ENCODE measurements at places on chromosomes 2 and 18.

GRCh38 chr2:104504331-104505073 is 349.4 kb upstream of the POU3F3 start:
- no peak for DNase-seq

DNA sequence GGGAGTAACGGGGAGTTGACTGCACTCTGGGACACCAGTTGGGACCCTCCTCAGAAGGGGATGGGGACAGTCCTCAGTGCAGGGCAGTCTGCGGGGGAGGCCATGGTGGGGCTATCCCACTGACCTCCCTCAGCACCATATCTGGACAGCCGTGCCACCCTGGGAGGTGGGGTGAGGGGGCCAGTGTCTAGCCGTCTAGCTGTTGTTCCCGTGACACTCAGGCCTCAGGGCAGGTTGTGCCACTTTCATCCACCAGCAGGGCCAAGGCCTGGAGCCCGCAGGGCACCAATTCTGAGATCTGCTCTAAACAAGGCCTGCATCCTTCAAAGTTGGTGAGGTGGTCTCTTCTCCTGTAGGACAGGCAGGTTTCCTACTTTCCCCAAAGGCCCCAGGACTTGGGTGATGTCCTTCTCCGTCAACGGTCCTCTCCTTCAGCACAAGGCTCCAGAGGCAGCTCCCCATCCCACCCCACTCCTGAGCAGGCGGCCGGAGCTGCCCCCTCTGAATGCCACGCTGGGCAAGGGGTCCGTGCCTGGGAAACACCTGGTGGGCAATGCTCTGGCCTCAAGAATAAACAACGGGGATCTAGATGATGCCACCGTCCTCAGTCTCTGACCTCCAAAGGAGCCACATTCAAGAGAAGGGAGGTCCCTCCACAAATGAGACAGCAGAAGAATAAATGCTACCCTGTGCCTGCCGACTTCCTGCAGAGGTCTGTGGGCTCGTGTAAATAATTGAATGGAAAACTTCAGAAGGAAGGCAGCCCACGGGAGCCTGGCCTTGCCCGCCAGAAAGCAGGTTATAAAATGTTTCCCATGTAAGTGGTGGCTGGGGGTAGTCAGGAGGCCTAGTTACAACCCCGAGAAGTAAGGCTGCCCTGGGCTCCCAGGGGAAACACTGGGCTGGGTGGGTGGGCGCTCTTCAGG is 42.8 kb upstream of the PTMA start:
- DNase-seq: no peak

DNA sequence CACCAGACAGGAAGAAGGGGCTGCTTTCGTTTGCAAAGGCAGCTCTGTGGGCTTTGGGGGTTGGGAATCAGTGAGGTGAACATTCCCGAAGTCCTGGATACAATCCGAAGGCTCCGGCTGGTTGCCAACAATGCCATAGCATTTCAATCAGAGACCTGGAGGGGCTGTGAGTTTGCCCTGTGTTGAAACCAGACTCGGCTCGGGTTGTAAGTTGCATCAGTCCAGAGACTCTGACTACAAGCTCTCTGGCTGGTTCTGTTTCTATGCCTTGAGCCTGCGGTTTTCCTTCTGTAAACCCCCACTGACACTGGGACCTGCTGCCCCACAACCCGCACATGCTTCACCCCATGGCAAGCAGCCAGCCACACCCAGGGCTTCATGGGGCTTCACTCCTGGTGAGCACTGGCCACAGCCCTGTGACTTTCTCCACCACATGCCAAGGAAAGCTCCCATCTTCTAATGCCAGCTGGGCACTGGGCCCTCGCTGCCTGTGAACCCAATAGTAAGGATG is 85.7 kb upstream of the ODC1 start:
- no peak for DNase-seq

GRCh38 chr18:3875961-3876360 is 426.0 kb downstream of the TGIF1 start:
- no peak for DNase-seq

- no peak for DNase-seq
Measured at GRCh38 chr18:64777556-64777955, 628.7 kb upstream of the LINC00305 start.

DNA sequence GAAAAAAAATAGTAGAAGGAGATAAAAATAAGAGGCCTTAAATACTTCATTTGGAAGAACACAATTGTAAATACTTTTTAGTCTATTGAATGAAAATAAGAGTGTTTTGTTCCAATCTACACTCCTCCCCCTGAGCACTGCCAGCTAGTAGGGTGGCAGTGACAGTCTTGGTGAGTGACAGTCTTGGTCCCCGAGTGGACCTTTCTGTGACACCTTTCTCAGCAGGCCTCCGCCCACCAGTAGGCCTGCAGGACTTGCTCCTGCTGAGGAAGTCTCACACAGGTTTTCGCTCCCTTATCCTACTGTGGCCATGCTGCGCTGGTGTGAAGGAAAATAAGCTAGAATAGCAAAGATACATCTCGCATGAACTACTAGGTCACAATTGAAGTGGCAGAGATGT is 666.8 kb downstream of the NR4A2 start:
- no peak for DNase-seq

GRCh38 chr2:33917252-33917651 is 318.2 kb upstream of the FAM98A start:
- no peak for DNase-seq

GRCh38 chr2:108377815-108378630 is at the start of gene SULT1C4:
TSS of gene SULT1C4 (plus strand) at chr2:108377954. CDS start at chr2:108378338, 384 bp downstream.
- no peak for DNase-seq

DNA sequence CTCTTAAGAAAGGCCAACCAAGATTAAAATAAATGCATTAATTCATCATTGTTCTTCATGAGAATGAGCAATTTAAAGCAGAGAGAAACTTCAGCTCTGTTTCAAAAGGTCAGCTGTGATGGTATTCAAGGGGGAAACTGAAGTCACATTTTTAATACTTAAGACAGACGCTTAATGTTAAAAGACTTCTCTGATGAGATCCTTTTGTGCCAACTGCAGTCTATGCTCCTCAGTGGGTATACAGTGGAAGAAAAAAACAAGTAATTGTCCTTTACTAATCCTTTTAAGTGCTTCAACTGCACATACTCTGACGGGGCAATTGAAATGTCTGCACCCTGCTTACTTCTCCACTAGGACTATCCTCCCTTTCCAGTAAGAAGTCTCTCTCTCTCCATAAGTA is 309.7 kb downstream of the GULP1 start:
- no peak for DNase-seq

DNA sequence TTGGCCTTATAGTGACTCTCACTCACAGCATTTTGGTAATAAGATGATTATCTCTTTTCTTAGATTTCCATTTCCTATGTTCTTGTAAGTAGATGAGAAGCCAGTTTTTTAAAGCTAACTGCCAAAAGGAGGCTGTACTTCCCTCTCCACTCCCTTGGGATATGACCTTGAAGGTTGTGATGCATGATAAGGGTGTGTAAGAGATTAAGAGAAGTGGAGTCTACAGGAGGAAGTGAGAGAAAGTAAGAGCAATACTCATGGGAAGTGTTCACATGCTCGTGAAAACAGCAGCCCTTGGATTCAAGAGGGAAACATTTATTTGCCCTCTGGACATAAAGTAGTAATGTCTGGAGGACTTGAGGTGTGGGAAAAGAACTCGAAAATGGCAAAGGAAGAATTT is 171.5 kb downstream of the EVA1A start:
- DNase-seq: no peak

- no peak for DNase-seq
Measured at GRCh38 chr2:24354957-24355356, 5.4 kb downstream of the ITSN2 start.

GRCh38 chr2:122927710-122928557 is 1097.2 kb upstream of the CNTNAP5 start:
- no peak for DNase-seq

DNA sequence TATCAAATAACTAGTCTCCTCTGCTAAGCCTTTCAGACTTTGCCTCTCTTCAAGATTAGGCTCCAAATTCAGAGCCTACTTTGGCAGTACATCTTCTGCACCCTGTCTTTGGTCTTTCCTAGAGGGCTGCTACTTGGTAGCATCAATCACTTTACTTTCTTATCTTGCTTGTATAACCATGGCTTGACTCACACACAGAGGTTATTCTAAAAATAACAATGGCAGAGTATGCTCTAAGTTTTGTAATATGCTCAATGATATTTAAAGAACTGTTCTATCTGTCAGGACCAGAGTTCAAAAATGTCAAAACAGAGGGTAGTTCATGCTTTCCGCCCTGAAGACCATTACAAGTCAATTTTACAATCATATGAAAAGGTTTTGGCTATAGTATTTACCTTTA is 27.7 kb downstream of the THOC1 start:
- DNase-seq: no peak

GRCh38 chr2:224932522-224932921 is 109.7 kb downstream of the DOCK10 start:
- DNase-seq: no peak

GRCh38 chr2:177254433-177255226 is 9.9 kb downstream of the NFE2L2 start:
- no peak for DNase-seq

DNA sequence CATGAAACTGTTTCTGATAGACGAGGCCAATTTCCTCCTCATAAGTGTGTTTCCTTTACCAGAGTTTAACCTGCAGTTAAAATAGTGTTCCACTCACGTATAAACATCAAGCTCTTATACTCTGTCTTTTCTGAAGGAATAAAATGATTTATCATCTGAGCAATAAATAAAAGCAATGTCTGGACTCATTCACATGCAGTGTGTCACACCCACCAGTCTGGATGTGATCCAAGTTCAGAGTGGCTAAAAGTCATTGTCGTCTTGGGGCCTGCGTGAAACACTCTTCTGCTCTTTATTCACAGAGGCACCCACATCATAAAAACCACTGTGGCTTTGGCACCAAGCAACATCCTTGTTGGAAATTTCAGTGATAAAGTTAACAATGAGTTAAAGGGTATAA is 19.5 kb upstream of the SLC9A4 start:
- DNase-seq: no peak

- no peak for DNase-seq
Measured at GRCh38 chr2:71612581-71613402, 159.4 kb downstream of the DYSF start.

DNA sequence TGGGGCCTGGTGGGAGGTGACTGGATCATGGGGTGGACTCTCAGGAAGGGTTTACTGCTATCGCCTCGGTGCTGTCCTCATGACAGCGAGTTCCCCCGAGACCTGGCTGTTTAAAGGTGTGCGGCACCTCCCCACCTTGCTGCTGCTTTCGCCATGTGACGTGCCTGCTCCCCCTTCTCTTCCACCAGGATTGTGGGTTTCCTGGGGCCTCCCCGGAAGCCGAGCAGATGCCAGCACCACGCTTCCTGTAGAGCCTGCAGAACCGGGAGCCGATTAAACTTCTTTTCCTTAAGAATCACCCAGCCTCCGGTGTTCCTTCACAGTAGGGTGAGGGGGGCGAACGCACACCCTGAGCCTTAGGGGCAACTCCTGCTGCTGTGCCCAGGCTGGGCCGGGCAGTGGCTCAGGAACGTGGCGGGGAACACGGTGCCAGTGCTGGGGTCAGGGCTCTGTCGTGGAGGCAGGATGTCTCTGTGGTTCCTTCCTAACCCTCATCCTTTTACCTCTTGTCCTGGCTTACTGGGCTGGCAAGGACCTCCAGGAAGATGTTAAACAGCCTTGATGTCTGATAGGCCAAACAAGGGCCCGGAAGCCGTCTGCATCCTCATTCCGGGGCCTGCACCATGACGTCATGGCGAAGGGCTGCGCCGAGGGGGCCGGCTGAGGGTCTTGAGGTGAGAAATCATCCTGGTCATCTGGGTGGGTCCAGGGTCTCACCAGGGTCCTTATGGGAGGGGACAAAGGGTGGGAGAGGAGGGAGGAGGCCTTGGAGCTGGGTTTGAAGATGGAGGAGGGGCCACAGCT is 12.7 kb downstream of the NEU4 start:
- DNase-seq: no peak

- no peak for DNase-seq
Measured at GRCh38 chr2:118098307-118099030, 10.2 kb downstream of the INSIG2 start.

DNA sequence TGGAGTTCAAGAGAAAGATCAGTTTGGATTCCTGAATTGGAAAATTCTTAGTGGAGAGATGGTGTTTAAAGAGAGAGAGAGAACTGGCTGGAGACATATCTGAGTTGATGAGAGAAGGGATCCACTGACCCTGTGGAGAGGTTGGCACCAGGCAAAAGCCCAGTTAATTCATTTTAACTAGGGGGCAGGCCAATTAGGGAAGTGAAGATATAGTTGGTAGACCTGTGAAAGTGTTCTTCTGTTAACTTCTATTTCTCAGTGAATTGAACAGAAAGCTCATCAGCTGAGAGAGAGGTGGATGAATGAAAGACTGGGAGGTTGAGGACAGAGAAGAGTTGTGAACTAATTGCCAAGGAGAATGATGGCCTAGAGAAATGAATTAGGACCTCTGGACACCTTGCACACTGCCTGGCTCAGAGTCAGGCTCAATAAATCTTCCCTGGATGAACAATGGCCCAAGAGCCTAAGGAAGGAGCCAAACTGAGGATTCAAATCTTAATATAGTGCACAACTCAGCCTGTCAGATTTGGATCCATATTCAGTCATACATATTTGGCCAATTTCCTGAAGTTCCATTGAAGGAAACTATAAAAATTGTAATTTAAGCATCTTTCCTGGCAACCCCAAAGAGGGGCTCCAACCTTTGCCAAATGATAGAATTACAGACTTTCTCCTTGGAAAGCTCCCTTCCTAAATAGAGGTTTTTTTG is 82.2 kb upstream of the RMDN2 start:
- no peak for DNase-seq

GRCh38 chr2:42117923-42118753 is 51.0 kb upstream of the EML4 start:
- DNase-seq: peak; percentile 42

- DNase-seq: no peak
Measured at GRCh38 chr2:172480301-172481218, 53.2 kb downstream of the ITGA6 start.

DNA sequence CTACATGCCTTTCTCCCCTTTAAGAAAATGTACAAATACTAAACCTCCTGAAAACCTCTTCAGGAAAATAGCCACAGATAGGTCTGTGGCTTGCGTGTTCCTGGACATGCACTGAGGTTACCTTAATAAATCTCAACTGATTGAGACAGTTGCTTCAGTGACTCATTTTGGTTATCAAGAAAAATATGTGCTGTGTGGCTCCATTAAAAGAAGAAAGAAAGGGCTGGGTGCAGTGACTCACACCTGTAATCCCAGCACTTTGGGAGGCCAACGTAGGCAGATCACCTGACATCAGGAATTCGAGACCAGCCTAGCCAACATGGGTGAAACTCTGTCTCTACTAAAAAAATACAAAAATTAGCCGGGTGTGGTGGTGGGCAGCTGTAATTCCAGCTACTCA is 27.1 kb downstream of the CREG2 start:
- DNase-seq: no peak

DNA sequence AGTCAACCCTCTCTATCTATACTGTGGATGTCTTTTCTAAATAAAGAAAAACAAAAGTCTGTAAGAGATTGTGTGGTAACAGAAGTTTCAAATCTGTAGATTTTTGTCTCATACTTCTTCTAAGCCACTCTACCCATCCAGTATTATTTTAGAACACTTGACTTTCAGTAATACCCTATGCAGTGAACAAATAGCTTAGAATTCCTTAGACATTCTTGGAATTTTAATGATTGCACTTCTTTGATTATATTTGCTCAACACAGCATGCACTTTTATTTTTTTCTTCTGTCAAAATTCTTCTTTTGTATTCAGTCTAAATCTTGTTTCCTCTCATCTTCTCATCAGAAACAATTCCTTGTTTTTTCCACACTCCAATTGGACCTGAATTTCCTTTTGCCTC is 1080.2 kb downstream of the SUCLG1 start:
- no peak for DNase-seq

All from CD4-positive, alpha-beta T cell treated with Interleukin-12 subunit alpha and Interleukin-12 subunit beta, for 1 hour (primary cell).